ENCODE measurements at places on chromosomes 2 and 18.

DNA sequence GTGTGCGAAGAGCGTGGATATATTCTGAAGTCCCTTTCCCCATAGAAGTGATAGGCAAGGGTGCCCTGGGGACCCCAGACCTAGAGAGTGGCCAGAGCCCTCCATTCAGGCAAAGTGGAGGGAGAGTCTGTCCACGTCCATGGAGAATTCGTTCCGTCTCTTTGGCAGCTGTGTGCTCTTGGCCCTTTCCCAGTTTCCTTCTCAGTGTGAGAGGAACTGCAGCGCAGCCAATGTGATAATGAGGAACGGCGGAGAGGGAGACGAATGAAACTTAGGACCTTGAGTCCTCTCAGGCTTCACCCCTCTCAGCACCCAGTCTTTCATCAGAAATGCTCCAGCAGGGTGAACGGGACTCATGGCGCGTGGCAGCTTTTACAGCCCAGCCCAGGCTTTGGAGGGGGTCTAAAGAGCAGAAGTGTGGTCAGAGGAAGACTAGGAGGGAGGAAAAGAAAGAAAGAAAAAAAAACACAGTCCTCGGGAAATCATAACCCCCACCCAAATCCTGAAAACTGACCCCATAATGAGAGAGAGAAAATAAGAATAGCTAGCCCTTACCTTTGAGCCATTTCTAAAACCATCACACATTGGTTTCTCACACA, 95.0 kb upstream of the RIOK3 start:
- DNase-seq, result no peak

- DNase-seq, result no peak
Observed at GRCh38 chr2:177352441-177353186, 40.0 kb upstream of the AGPS start.

- DNase-seq, result no peak
Observed at GRCh38 chr18:36757081-36757480, 71.7 kb downstream of the TPGS2 start.

DNA sequence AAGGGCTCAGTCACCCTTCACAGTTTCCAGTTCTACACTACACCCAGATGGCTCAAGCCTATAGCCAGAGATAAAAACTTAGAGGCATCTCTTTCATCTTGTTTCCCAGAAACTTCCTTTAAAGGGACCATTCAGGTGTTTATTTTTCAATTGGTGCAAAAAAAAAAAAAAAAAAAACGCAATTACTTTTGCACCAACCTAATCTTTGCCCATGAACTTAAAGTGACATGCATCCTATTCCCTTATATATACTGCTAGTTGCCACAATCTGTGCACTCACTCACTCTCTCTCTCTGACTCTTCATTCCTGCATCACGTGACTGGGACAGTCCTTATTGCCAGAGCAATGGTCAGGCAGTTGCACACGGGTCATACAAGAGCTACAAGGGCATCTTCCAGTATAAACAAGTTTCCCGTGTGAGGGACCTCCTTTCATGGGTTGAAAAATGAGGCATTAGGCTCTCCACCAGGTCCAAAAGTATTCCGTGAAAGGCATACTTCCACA, 789.4 kb downstream of the EPHA4 start:
- no peak for DNase-seq

GRCh38 chr2:196263181-196263747, 91.9 kb upstream of the STK17B start:
- DNase-seq, result peak; percentile 46

DNA sequence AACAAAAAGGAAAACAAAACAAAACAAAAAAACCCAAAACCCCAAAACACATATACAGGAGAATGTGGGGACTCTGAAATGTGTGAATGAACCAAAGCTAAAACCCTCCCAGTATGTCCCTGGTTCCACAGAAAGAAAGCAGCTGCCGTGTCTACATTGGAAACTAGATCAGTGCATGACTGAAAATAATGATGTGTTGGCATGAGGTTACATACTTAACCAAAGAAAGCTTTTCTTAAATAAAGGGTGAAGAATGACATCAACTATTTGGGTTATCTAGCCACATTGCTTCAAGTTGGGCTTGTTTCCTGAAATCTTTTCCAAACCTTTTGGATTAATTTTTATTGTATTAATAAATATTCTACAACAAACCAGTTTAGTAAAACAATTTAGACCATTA, 91.9 kb upstream of the FN1 start:
- DNase-seq, result no peak

DNA sequence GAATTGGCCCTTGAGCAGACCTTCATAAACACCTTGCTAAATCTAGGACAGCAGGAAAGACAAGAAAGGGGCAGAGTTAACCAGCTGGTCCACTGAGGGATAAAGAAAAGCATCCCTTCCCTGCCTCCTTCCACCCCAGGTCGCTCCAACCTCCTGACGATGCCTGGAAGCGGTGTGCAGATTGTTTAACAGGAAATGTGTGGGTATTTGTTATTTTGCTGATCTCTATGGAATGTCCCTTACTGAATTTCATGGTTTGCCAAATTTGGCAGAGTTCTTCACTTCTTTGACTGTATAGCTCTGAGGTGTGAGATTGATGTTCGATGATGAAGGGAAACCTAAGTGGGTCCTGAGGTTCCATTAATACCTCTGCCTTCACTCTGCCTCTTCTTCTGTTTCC, 72.9 kb downstream of the MAP3K20 start:
- no peak for DNase-seq

DNA sequence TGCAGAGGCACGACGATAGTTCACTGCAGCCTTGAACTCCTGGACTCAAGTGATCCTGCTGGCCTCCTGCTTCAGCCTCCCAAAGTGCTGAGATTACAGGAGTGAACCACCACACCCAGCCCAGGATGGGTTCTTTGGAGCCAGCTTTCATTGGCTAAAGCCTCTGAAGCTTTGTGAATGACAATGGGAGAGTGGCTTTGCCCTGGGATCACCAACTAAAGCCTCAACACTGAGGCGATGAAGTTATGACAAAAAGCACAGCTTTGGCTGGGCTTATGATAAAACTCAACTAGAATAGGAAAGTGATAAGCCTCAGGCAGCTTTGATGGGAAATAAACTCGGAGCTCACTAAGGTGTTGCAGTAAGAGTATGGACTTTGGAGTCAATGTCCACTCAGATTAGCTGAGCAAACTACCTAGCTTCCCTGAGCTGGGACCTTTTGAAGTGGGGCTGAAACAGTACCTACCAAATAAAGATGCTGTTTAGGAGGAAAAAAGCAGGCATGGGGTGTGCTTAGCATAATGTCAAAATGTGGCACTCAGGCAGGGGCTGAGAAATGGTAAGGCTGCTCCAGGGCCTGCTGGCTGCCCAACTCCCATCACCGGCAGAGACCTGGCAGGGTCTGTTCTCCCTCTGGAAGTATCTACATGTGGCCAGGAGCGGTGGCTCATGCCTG, 4.3 kb downstream of the TMEM127 start:
- DNase-seq, result no peak

- no peak for DNase-seq
Observed at GRCh38 chr2:29786361-29786760, 135.0 kb downstream of the ALK start.

- no peak for DNase-seq
Observed at GRCh38 chr2:142778289-142778688, 99.2 kb upstream of the KYNU start.

- DNase-seq, result no peak
Observed at GRCh38 chr2:33069894-33070651, 123.3 kb downstream of the LTBP1 start.

- DNase-seq, result no peak
Observed at GRCh38 chr2:219523031-219523671, 8.9 kb downstream of the ASIC4 start.

DNA sequence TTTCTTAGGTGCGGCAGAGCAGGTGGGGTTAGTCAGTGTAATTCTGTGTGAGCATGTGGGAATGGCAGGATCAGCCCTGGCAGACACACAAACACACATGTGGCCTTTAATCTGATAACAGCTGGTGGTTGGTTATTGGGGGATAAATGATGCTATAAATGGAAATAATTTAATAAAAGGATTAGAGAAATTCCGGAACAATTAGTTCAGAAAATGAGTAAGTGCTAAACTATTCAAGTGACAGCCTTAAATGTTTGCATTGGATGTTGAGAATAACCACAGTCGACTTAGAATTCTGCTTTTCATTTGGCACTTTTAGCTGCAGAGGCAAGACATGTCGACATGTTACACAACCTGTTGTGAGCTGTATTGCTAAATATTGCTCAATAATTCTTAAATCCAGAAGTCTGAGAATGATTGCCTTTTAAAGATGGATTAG, 7.2 kb downstream of the SMYD1 start:
- no peak for DNase-seq

- DNase-seq, result no peak
Observed at GRCh38 chr18:6602365-6602764, 127.2 kb upstream of the ARHGAP28 start.

DNA sequence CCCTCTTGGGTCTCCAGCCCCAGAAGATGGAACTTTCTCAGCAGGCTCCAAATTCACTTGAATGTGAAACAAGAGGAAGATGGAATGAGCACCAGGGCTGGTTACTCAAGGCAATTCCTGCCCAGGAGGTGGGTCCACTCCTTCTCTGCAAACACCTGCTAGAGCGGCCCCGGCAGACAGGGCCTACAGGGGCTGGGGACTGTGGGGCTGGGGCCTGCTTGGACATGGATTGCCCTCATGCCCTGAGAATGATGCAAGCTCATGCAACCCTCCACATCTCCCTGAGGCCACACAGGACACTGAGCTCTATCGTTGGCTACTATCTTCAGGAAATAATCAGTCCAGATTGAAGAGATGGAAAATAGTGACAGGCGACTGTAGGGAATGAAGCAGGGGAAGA, 39.1 kb downstream of the TFCP2L1 start:
- DNase-seq, result no peak

- no peak for DNase-seq
Observed at GRCh38 chr2:199195927-199196502, 261.7 kb downstream of the SATB2 start.

DNA sequence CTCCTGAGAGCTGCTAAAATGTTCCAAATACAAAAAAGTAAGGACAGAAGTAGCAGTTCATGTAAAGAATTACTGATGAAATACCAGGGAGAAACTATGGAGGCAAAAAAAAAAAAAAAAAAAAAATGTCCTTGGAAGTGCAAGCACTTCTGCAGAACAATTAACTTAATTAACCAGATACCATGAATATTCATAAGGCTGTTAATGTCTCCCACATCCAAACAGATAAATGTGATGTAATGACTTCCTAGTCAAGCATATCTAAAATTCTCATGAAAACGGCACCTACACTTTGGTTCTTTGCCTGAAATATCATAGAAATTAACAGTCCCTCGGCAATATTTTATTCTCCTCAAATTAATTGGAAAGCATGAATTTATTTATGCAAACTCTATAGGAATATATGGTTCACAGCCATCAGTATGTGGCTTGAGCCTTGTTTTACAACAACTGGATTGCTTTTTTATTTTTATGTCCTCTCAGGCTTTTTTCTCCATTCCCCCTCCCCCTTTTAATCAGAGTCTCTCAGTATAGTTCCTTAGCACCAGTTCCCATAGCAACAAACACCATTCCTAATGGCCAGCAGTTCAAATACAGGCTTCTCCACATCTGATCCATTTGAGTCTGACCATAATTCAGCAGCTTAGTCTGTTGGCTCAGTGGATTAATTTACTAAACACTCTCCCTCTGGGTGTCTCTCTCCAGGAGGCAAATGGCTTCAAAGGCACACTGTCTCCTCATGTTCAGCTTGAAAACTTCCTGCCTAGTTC, 97.1 kb downstream of the ITGA4 start:
- DNase-seq, result no peak

- DNase-seq, result no peak
Observed at GRCh38 chr2:29239209-29239960, 124.2 kb downstream of the CLIP4 start.

DNA sequence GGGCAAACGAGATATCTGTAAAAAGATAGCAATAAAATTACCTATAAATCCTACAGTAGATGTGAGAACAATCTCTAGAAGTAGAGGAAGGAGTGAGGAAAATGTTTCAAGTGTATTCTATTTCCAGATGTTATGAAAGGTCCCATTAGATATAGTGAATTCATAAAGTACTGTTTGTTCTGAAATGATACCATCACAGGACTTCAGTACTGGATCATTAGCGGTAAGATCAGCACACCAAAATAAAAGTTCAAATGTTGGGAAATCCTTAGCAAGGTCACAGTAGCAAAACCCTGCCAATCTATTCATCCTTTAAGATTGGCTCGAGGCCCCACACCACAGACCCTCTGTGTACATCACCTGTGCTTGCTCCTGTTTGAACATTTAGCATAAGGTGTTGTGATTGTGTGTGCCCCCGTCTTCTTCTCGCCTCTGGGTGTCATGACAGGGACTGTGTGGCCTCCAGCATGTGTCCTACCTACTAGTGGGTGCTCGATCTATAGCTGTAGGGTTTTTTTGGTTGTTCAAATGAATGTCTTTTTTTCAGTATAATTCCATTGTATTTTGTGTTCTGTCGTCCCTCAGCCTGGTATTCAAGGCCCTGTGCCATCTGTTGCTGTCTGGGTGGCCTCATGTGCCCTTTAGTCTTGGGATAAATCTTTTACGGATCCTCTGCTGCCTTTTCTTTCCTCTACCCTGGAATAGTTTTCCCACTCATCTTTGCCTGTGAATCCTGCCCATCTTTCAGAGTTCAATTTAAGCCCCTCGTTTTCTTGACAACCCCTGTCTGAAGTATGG, 9.1 kb downstream of the MFSD6 start:
- no peak for DNase-seq

DNA sequence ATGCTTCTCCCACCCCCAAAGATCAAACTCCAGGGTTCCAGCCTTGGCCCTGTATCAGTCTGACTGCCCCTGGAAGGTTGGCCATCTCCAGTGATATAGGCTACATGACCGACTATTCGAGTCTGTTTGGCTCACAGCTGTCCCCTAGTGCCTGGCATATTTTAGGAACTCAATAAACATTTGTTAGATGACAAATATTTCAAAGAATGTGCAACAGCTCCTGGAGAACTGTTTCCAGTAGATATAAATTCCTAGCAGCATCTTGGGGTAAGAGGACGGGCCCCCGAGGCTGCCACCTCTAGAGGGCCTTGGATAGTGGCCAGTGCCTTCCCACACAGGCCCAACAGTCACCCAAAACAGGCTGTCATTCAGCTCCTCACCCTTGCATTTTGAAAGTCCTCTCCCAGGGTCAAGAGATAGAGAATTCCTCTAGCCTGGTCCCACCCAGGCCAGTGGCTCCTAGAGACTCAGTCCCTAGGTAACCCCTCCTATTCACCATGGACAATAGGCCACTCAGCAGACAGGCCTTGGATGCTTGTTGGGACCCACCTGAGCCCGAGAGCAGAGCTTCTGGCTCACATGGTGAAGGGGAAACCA, 45.1 kb upstream of the ATP6V1B1 start:
- no peak for DNase-seq

DNA sequence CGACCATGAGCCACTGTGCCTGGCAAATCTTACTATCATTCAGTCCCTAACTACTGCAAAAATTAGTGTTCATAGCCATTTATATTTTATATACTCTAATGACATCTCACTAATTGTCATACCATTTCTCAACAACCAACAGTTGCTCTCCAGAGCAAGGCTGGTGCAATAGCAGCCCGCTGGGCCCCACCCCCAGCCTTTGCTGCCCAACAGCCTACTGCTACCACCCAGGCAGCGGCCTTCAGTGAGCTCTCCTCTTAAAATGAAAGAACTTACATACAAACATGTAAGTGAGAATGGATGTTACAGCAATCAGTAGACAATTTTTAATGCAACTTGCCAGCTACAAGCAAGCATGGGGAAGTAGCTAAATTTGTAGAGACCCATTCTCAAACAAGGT, 90.5 kb downstream of the HNRNPLL start:
- DNase-seq, result no peak

Data from effector CD4-positive, alpha-beta T cell (primary cell).